Activated naive CD4-positive, alpha-beta T cell treated with anti-CD3 and anti-CD28 coated beads, Interleukin-2, amount 50 U/mL, for 72 hours (primary cell): ENCODE measurements at places on chromosomes 11 and 22. TPM values are rescaled to one million over a fixed set of nuclear protein-coding genes. Genes with fewer than 3 reads are reported as not detected.

GRCh38 chr11:129637983-129638776 is 177.5 kb upstream of the TMEM45B start:
- no peak for DNase-seq

DNA sequence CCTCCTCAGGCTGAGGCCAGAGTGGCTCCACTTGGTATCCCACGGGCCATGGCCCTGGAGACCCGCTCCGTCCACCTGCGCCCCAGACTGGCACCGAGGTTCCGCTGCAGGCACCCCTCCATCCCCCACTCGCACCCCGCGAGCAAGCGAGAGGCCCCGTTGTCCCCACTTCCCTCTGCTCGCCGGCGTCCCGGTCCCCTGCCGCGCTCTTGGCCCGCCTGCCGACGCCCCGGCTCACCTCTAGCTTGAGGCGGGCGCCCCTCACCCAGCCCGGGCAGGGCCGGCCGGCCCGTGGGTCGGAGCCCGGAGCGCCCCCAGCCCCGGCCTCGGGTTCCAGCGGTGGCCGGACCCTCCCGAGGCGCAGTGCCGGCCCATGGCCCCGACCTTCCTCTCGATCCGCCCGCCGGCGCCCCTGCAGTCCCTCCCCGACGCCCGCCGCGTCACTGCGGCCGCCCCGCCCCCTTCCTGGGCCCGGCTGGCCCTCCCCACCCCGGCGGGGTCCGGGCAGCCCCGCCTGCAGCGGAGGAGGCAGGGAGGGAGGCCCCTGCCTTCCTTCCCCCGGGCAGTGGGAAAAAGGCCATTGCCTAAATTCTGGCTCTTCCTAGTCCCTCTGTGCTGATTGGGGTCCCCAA is at the start of gene PITPNM1:
PITPNM1 (minus strand) TSS at position 414 of the 632 bp plus-strand sequence. CDS start 1,183 bp downstream, outside the sequence.
- peak; percentile 83 for DNase-seq

GRCh38 chr11:106398502-106399075 is 321.1 kb downstream of the AASDHPPT start:
- no peak for DNase-seq

DNA sequence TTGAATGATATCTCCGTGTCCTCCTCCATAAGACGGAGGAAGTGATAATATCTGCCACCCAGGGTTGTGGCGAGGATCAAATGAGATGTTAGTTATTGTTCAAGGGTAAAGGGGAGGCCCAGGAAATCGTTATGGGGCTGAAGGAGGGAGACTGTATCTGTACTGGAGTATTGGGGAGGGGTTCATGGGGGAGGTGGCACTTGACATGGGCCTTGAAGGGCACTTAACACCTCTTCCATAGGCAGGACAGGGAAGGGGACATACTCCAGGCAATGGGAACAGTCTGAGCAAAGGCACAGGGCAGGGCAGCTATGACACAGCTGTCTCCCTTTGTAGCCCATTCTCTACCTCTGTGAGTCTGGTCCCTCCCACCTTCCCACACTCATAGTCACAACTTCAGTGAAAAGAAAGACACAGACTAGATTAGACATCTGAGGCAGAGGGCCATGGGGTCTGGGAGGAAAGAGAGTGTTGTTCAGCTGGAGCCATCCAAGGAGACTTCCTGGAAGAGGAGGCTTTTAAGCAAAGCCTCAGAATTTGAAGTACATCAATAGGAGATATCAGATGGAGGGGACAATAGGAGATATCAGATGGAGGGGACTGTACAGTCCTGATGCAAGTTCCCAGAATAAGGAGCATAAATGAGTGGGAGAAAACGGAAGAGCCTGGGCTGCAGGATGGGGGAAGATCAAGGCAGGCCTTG is 15.8 kb upstream of the DGKZ start:
- DNase-seq: no peak

DNA sequence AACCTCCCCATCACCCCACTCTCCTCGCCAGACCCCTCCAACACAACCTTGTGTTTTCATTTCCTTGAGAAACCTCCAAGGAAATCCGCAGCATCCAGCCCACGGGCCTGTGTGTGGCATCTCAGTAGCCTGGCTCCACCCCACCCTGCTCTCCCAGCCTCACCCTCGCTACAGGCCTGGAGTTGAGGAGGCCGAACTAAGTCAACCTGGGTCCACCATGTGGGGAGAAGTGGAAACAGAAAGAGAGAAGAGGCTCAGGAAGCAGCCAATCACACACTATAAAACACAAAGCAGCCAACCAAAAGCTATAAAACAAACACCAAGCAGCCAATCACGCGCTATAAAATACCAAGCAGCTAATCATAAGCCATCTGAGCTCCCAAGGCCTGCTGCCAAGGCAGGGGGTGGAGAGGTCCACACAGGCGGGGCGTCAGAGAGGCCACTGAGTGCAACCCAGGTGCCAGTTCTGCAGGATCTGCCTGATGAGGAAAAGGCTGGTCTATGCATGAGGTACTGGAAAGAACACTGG is 72.0 kb downstream of the MICAL3 start:
- DNase-seq: peak; percentile 13

- no peak for DNase-seq
These were observed 352.1 kb upstream of the NARS2 start for GRCh38 chr11:78926633-78927338.

- DNase-seq: no peak
These were observed 113.1 kb upstream of the B3GAT1 start for GRCh38 chr11:134524896-134525845.

DNA sequence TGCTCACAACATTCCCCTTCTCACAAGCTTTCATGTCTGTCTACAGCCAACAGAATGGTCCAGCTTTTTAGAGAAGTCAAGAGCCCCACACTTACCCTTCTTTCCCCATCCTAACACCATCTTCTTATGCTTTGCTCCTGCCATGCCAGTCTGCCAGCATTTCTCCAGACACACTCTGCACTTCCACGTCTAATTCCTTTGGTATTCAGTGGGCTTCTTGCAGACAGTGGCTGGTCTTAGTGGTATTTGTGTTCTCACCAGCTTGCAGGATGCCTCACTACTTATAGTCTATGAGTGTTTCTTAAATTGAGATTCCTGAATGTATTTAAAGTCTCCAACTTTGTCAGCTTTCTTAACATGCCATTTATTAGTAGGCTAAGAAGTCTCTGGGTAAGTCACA is 154.4 kb downstream of the BBOX1 start:
- DNase-seq: no peak

- DNase-seq: no peak
These were observed 494 bp downstream of the ZDHHC5 start for GRCh38 chr11:57668434-57668782.

DNA sequence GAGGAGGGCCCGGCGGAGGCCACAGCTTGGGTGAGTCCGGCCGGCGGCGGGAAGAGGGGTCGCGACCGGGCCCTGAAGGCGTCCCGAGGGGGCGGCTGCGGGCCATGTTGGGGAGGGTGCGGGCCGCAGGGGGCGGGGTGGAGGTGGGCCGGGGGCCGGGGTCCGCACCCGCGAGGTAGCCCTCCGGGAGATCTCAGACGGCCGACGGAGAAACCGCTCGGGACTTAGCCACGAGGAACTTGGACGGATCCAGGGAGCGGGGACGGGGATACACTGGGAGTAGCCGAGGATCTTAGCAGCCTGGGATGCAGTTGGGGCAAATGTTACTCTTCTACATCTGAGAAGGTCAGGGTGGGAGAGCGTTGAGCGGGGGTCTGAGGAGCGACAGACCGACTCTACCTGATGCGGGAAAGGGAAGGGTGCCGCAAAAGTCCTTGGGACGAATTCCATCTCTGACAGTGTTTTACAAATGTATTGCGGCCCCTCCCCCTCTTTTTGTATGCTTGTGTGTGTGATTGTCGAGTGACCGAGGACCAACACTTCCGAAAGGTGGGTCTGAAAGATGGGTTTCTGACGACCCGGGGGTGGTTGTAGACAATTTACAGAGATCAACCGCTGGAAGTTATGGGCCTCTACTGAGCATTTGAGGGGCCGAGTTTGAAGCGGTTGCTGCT is 658 bp downstream of the STIP1 start:
- peak; percentile 71 for DNase-seq

- DNase-seq: no peak
These were observed 39.6 kb downstream of the TBC1D22A start for GRCh38 chr22:46801826-46802607.

- no peak for DNase-seq
These were observed 10.9 kb downstream of the TAF1D start for GRCh38 chr11:93730108-93731107.

DNA sequence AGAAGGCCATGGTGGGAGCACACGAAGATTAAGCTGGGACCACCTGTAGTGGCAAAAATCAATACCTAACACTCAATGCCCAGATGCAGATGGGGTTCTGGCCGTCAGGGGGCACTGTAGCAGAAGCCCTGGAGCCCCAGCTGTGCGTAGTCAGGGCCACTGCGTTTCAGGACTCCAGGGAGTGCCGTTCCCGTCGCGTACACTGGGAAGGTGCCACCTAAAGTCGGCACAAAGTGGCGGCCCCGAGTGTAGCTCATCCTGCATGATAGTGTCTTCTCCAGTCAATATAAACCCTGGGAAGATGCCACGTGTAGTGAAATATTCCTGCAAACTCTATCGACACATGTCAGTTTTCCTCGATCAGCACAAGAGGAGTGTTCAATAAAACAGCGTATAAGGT is 123.8 kb upstream of the NTM start:
- no peak for DNase-seq

- no peak for DNase-seq
These were observed 29.3 kb upstream of the PAMR1 start for GRCh38 chr11:35554491-35555437.

GRCh38 chr11:66233301-66233700 is 35.1 kb upstream of the RAB1B start:
- no peak for DNase-seq

GRCh38 chr11:114290503-114291235 is 5.5 kb upstream of the NNMT start:
- no peak for DNase-seq

- no peak for DNase-seq
These were observed 22.7 kb downstream of the NAV2 start for GRCh38 chr11:19735157-19735908.

GRCh38 chr22:30982512-30982911 is 13.4 kb downstream of the TUG1 start:
- no peak for DNase-seq

GRCh38 chr11:69352166-69352565 is 58.2 kb downstream of the MYEOV start:
- no peak for DNase-seq

GRCh38 chr11:28616160-28616965 is 508.2 kb downstream of the METTL15 start:
- DNase-seq: no peak

- DNase-seq: no peak
These were observed 804 bp downstream of the KCNK4 start for GRCh38 chr11:64291752-64292459.

DNA sequence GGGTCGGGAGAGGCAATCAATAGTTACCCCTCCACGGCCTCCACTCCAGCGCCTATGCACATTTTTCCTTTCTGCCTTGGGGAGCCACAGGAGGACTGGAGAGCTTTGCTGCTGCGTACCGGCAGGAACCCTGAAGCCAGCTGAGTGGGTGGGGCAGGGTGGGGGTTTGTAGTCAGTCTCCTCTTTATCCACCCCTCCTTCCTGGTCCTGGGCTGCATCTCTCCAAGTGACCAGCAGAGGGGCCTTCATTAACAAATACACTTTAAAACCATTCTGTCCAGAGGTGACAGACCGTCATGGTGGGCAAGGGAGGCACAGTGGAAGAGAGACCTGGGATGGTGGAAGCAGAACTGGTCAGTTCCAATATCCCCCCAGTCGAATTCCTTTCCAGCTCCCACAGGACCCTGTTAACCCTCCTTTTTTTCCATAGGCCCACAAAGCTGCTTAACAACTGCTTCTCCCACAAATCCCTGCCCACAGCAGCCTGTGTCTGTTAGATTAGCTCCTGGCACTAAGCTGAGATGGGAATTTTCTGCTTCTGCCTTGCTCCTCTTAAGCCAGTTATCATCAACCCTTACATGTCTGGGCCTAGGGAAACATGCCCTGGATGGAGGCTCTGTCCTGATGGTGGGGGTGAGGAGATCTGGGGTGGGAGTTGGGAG is 3.9 kb upstream of the ABCG4 start:
- no peak for DNase-seq

GRCh38 chr11:47130543-47130942 is 46.1 kb downstream of the ARFGAP2 start:
- no peak for DNase-seq

DNA sequence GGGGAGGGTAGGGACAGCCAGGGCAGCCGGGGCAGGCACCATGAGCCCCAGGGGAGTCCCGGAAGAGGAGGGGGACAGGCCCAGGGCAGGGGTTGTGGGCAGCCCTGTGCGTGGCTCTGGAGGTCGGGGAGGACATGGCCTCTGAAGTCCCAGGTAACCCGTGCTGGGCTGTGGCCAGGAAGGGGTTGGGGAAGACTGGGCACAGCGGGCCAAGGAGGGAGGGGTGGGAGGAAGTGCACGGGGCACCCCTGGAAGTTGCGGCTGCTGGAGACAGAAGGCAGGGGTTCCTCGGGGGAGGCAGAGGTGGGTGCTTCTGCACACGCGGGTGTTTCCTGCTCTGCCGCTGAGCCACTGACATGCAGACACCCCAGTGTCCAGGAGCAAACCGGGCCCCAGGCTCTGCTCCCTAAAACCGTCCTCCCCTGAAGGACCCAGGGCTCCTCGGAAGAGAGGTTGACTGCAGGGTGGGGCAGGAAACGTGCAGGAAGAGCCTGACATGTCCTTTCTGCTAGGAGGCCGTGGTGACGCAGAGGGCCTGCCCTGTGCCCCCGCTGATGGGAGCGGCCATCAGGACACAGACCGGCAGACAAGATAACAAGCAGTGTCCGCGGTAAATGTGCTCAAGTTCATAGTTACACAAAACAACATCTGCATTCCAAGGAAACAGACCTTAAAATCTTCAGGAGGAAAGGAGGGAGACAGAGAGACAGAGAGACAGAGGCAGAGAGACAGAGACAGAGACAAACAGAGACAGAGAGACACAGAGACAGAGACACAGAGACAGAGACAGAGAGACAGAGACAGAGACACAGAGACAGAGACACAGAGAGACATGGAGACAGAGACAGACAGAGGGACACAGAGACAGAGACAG is 5.7 kb downstream of the TNNI2 start:
- peak; percentile 76 for DNase-seq

- no peak for DNase-seq
These were observed 41.0 kb downstream of the AHNAK start for GRCh38 chr11:62505440-62506091.

The ST14 gene
- not detected for total RNA-seq

The SLC6A5 gene
- total RNA-seq: not detected

The FADD gene
- total RNA-seq: 22.7 TPM

The NPAT gene
- 52.9 TPM for total RNA-seq

The SCN4B gene
- 0.25 TPM for total RNA-seq

The RFPL2 gene
- 0.29 TPM for total RNA-seq

The FADS1 gene
- 16.1 TPM for total RNA-seq

The SLC43A3 gene
- total RNA-seq: 247 TPM

The KLHL22 gene
- 18.0 TPM for total RNA-seq

The CASP1 gene
- total RNA-seq: 46.5 TPM

The GRAP2 gene
- 54.6 TPM for total RNA-seq

The CCDC116 gene
- not detected for total RNA-seq

The GSTT2B gene
- total RNA-seq: 0.39 TPM

The RTCB gene
- total RNA-seq: 82.8 TPM
